ENCODE measurements at places on chromosomes 11 and 22.

- DNase-seq = no peak
Measured at GRCh38 chr11:30861064-30861463, 274.9 kb upstream of the MPPED2 start.

DNA sequence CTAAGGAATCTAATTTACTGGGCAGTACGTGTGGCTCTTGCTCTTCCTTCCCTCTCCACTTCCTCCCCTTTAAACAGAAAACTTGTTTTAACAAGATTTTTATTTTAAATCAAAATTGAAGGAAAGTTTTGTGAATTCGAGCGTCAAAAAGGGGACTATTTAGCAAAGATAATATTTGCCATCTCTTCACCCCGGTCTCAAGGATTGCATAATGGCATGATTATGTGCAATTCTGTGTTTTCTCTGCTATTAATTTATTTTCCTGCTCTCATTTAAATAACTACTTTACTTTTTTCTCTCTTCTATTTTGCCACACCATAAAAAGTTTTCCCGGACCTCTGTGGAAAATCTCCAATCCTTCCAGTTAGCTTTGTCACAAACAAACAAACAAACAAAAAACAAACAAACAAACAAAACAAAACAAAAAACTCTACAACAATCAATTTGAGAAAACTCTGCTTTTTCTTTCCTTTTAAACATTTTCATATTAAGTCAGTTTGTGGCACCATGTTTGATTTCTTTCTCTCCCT, 10.2 kb upstream of the PAX6 start:
- DNase-seq = no peak

GRCh38 chr22:29115682-29116288, 43.0 kb downstream of the KREMEN1 start:
- DNase-seq = no peak

DNA sequence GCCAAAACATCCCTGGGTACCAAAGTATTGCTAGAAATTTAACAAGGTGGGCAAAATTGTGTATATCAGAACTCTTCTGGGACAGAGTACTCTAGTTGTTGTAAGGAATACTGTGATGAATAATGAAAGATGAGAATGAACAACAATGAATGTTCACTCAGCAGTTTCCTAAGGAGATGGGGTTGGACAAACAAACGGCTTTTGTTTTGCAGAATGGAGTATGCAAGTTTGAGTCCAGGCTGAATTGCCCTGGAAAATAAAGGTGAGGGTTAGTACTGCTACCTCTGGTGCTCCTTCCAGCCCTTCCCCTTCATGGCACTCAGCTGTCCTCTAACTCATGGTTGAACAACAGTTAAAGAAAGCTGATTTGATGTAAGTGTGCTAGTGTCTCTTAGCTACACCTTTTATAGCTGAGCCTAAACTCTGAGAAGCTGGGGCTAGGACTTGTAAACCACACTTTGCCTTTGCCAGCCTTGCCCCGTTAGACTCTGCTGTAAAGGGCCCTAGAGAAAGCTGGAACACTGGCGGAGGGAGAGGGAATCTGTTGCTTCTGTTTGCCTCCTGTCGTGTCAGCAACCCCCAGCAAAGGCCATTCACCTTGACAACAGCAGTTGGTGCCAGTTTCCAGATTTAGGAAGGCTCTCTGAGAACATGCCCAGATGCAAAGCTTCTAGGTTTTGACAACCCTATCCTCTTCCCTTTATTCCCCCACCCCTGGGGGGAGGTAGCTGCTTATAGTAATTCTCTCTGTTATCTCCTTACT, 41.2 kb upstream of the POLD3 start:
- no peak for DNase-seq

- no peak for DNase-seq
Measured at GRCh38 chr11:83881428-83881827, 595.3 kb upstream of the CCDC90B start.

GRCh38 chr11:65589444-65590239, 6.0 kb downstream of the KCNK7 start:
- no peak for DNase-seq

GRCh38 chr11:124898263-124898680, 607 bp upstream of the ROBO4 start:
- DNase-seq = no peak

GRCh38 chr11:6615046-6615445, 3.0 kb upstream of the TAF10 start:
- DNase-seq = no peak

DNA sequence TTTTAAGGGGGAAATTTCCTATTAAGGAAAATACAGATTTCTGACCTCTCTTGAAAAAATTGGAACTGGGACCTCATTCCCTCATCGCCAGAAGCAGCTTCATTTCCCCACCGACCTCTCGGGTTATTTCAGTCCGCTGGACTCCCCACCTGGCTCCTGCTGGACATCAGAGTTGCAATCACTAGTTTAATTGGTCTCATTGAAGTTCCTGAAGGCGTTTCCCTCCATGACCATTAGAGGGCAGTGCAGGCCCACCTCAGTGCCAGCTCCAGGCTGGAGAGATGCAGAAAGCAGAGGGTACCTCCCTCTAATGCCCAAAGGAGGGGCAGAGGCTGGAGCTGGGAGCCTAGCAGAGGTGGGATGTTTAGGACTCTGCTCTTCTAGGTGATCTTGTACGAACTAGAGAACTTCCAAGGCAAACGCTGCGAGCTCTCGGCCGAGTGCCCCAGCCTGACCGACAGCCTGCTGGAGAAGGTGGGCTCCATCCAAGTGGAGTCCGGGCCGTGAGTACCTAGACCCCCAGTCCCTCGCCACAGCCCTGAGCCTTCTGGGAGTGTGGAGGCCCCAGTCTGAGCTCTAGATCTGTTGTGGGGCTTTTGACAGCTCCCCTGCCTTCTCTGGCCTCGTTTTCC, 2.7 kb downstream of the CRYBB3 start:
- peak; percentile 66 for DNase-seq

Data from stimulated activated CD4-positive, alpha-beta T cell treated with anti-CD3 and anti-CD28 coated beads, Interleukin-2, amount 100 ng/mL, for 24 hours (primary cell).